Right hindlimb (tissue), 1 donor: ENCODE measurements at places on chromosomes 12 and 14.
A peak's percentile ranks its signal among the peaks of the same experiment; 100 is the strongest.

GRCh38 chr12:102951841-102952240, 5.6 kb upstream of the ASCL1 start:
- DNase-seq, result no peak

- peak; percentile 71 for DNase-seq
Measured at GRCh38 chr14:65333943-65334687, 78.4 kb upstream of the FUT8 start.

- DNase-seq, result no peak
Measured at GRCh38 chr14:52833891-52834290, 42.5 kb upstream of the GNPNAT1 start.

GRCh38 chr14:52735921-52736489, 6.0 kb downstream of the STYX start:
- no peak for DNase-seq

DNA sequence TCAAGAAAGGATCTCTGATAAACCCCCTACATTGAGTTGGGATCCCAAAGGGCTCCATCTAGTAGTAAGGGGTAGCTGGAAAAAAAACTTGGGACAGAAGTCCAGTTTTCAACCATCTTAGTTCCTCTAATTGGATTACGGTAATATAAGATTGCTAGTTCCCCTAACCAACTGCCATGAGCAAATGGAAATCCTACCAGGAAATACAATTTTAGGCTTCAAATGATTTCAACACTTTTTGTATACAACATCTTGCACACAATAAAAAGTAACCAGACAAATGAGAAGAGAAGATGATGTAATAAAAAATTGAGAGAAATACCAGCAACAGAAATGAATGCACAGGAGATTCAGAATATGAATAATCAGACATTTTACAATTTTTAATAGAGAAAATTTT, 73.0 kb downstream of the TSHR start:
- DNase-seq, result no peak

DNA sequence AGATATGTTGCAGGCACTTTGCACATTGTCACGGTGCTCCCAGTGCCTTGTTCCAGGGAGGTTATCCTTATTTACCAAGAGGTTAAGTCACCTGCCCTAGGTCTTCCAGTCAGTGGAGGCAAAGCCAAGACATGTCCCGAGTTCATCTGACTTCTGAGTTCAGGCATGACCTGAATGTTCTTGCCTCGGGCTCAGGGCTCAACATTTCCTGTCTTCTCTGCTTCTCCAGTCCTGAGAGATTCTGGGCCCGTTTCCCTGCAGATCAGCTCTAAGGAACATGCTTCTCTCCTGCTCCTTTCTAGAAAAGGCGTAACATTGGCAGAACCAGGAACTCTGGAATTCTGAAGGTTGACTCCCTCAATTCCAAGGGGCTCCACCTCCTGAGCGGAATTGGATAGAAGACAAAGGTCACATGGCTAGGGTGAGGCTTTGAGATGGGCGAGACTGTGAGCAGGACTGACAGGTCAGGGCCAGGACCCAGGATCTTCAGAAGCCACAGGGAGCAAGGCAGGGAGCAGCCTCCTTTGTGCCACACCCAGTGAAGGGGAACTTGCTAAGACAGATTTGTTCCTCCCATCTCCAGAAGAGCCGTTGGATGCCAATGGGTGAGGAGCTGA, 19.9 kb downstream of the BDKRB2 start:
- DNase-seq, result no peak

GRCh38 chr12:59742841-59743240, 147.0 kb downstream of the SLC16A7 start:
- DNase-seq, result no peak

GRCh38 chr12:117522559-117522958, 161.1 kb upstream of the NOS1 start:
- DNase-seq, result no peak

GRCh38 chr12:48932878-48933277, 7.6 kb upstream of the FKBP11 start:
- DNase-seq, result no peak

DNA sequence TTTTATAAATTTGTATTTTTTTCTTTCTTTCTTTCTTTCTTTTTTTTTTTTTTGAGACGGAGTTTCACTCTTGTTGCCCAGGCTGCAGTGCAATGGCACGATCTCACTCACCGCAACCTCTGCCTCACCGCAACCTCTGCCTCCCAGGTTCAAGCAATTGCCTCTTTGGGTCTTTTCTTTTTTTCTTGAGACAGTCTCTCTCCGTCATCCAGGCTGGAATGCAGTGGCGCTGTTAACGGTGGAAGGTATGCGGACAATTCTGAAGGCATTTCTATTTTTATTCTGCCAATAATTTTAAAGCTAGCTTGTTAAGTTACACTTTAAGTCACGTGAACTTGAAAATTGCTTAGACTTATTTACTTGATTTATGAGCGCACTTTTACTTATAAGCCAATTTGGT, 8.8 kb upstream of the PHC1 start:
- DNase-seq, result no peak

DNA sequence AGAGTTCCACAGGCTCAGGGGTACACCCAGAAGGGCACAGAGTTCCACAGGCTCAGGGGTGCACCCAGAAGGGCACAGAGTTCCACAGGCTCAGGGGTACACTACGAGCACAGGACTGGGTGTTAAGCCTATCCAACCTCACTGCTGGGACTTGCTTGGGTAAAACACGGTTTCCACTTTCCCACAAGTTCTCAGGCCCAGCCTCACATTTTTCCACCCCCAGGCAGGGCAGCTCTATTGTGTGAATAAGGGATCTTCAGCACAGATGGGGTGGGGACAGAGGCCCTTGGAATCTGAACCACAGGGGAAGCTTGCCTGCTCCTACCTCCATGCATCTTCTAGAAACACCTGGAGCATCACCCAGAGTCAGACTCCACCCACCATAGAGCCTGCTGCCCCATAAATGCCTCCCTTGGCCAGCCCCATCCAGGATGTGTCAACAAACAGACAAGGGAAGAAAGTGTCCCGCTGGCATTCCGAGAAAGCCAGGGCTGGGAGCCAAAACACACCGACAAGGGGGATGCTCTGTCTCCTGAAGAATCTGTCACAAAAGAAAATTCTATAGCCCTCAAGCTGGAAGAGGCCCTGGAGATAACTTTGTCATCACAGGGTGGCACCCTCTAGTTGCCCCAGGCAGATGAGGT, 4.8 kb downstream of the CRACR2A start:
- DNase-seq, result no peak

GRCh38 chr12:104454997-104455396, 1.8 kb upstream of the CHST11 start:
- no peak for DNase-seq

GRCh38 chr14:51653775-51654532, 2.2 kb downstream of the FRMD6 start:
- no peak for DNase-seq

DNA sequence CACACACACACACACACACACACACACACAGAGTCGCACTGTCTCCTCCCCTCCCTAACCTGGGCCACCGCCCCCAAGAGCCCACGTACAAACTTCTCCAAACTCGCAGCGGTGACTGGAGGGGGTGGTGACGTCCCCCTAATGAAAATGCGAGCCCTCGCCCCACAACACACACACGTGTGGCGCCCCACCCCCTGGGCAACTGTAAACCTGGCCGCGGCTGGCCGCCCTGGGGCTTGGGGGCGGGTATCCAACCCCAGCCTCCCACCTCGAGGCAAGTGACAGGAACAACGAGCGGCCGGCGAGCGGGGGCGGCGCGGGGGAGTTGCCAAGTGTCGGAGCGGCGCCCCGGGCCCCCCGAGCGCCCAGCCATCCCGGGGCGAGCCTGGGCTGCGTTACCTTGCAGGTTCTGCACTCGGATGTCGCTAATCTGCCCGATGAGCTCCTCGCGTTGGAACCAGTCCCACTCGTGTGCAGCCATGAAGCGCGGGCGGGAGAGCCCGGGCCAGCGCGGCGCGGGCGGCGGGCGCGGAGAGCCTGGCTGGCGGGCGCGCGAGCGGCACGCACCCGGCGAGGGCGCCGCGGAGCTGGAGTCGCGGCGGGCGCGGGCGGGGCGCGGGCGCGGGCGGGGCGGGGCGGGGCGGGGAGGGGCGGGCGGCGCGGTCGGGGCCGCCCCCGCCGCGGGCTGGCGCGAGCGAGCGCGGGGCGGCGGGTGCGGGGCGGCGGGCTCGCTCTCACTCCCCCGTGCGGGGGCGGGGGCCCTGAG, at the start of gene CLMN:
CLMN (minus strand) TSS at position 597 of the 766 bp plus-strand sequence; CDS start at position 481, 116 bp downstream.
- DNase-seq, result peak; percentile 60

- no peak for DNase-seq
Measured at GRCh38 chr12:106645465-106646330, 62.9 kb downstream of the RFX4 start.

- DNase-seq, result no peak
Measured at GRCh38 chr12:117847371-117847770, 121.4 kb downstream of the KSR2 start.

GRCh38 chr14:67446371-67447032, 34.5 kb upstream of the PLEK2 start:
- no peak for DNase-seq

GRCh38 chr12:24875014-24875413, 73.9 kb downstream of the BCAT1 start:
- DNase-seq, result no peak

DNA sequence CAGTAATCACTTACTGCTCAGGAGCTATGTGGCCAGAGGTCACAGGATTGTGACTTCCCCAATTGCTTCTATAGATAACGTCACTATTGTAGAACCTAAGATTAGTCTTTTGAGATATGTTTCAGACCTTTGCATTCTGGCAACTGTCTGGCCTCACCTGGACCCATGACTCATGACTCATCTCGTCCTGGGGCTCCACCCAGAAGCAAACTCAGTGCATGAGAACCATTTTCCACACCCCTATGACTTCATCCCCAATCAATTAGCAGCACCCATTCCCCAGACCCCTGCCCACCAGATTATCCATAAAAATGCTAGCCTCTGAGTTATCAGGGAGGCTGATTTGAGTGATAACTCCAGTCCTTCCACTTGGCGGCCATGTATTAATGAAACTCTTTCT, 186.9 kb downstream of the EMP1 start:
- DNase-seq, result no peak

DNA sequence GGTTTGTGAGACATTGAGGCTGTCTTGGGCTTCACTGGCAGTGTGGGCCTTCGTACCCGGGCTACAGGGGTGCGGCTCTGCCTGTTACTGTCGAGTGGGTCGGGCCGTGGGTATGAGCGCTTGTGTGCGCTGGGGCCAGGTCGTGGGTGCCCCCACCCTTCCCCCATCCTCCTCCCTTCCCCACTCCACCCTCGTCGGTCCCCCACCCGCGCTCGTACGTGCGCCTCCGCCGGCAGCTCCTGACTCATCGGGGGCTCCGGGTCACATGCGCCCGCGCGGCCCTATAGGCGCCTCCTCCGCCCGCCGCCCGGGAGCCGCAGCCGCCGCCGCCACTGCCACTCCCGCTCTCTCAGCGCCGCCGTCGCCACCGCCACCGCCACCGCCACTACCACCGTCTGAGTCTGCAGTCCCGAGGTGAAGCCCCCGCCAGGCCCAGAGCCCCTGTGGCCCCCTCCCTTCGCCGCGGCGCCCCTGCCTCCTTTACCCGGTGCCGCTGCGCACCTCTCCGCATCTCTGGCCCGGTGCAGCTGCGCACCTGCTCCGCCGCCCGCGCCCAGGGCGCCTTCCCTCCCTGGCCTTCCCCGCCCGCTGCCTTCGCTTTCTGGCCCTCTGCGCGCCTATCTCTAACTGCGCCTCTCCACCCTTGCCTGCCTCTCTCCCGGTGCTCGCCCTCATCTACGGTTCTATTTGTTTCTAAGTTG, at the start of gene ENO2:
ENO2 (plus strand) TSS at position 335 of the 701 bp plus-strand sequence. CDS start 1,253 bp downstream, outside the sequence.
- peak; percentile 82 for DNase-seq

DNA sequence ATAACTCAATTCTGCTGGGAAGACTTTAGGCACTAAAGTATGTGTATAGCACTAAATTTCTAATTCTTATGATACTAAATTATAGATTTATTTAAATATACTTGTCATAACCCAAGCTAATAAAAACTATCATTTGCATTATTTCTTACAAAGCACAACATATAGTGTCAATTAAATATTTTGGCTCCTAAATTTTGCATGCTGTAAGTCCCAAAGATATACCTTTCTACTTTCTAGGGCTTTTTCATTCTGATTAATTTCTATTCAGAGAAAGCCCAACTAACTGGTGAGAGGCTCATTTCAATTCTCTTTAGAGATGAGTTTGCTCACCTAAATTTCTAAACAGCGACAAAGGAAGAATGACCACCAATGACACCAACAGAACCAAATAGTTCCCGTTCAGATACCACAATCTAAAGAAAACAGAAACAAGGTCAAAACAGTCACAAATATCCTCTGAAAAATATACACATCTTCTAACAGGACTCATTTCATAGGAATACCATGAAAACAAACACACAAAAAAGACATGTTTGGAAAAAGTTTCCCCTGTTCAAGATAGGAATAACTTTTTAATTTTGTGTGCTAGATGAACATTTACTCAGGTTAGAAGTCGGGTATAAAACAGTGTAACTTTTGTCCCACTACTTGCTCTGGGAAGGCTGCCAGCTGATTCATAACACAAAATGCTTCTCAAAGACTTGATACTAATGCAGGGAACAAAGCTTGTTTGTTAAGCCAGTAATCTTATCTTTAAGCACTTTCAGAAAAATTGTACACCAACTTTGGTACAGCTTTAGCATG, 7.6 kb downstream of the SLC38A2 start:
- DNase-seq, result no peak

GRCh38 chr12:132597333-132598316, 12.8 kb downstream of the LRCOL1 start:
- DNase-seq, result peak; percentile 70

GRCh38 chr12:13536219-13536910, 339.8 kb downstream of the EMP1 start:
- no peak for DNase-seq

GRCh38 chr14:67510121-67510520, 21.6 kb upstream of the TMEM229B start:
- no peak for DNase-seq

GRCh38 chr12:4135919-4136605, 137.5 kb upstream of the CCND2 start:
- peak; percentile 78 for DNase-seq

- no peak for DNase-seq
Measured at GRCh38 chr12:90076851-90077319, 368.2 kb upstream of the ATP2B1 start.

GRCh38 chr12:131537267-131537958, 173.5 kb upstream of the SFSWAP start:
- no peak for DNase-seq

DNA sequence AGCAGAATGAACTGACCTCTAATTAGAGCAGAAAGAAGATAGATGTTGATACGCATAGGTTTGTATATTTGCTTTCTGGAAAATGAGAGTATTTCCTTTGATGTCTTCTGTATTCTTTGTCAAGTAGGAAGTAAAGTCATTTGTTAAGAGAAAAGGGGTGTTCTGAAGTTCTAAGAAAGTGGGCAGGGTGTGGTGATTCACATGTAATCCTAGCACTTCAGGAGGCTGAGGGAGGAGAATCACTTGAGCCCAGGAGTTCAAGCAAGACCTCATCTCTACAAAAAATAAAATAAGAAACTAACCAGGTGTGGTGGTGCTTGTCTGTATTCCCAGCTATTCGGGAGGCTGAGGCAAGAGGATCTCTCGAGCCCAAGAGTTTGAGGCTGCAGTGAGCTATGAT, 2.8 kb downstream of the RHNO1 start:
- no peak for DNase-seq

- DNase-seq, result no peak
Measured at GRCh38 chr12:21580748-21581516, 23.7 kb downstream of the GYS2 start.
